Stimulated activated CD8-positive, alpha-beta memory T cell treated with anti-CD3 and anti-CD28 coated beads, Interleukin-4, amount 100 ng/mL, for 4 hours (primary cell): ENCODE measurements at places on chromosomes 12 and 14.
A peak's percentile ranks its signal among the peaks of the same experiment; 100 is the strongest.

- no peak for DNase-seq
Observed at GRCh38 chr12:49501895-49502294, 36.9 kb upstream of the KCNH3 start.

DNA sequence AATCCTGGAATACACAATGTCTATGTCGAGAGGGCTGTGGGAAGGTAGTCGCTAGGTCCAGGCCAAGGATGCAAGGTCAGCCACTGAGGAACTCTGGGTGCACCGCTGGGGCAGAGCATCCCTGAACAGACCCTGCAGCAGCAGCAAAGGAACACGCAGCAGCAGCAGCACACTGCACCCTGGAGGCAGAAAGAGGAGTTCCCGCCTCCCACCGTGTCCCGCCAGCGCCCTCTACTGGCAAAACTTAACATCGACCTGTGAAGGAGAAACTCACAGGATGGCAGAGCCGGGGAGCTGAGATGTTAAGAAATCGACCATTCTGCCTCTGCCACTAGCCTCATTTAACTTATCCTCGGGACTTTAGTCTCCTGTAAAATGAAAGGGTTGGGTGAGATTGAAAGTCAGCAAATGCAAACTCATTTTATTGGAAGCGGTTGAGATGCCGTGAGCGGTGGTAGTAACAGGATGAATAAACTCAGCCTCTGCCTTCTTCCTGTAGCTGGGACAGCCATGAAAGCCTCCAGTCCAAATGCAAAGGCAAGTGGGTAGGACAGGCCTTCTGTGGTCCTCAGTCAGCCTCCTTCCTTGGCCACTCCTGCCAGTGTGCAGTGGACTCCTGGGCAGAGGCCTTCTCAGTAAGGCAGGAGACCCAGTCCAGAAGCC lies 45.6 kb downstream of the STAB2 start:
- DNase-seq: peak; percentile 3

DNA sequence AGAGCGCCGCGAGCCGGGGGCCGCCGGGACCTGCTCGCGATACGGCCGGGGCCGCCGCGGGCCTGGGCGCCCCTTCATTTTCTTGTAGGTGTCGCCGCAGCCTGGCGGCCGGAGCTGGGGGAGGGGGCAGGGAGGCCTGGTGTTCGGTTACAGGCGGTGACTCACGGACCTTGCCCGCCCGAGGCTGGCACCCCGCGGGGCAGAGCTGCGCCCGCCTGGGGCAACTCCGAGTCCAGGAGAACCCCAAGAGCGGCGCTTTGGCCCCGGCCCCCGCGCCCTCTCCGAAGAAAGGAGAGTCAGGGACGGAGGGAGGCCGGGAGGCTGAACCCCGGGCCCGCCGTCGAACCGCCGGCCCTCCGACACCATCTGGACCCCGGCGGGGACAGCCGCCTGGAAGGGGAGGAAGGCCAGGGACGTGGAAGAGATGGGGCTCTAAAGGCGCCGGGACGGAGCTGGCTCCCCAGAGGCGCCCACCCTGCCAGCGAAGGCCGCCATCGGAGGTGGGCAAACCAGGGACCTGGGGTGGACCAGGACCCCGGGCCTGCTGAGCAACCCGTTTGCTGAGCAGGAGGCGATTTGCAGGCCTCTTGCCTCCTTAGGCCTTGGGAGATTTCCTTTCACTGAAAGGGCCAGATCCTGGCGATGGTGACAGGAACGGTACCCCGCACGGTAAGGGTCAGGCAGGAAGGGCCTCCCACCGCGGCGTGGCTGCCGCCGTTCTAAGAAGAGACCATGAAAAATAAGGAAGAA lies 843 bp upstream of the NUAK1 start:
- DNase-seq: no peak

DNA sequence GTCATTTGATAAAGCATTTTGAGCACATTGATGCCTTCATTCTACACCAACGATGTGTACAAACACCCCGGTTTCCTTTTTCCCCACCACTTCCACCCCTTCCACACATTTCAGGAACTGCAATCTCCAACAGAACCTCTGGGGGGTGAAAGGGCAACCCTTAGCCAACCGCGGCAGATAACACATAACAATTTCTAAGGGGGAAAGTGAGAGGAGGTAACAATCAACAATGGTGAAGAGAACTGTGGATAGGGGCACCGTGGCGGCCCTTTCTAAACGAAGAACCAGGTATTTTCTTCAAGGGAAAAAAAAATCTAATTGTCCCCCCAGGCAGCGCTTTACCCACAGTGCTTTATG lies 1.1 kb downstream of the KITLG start:
- DNase-seq: no peak

DNA sequence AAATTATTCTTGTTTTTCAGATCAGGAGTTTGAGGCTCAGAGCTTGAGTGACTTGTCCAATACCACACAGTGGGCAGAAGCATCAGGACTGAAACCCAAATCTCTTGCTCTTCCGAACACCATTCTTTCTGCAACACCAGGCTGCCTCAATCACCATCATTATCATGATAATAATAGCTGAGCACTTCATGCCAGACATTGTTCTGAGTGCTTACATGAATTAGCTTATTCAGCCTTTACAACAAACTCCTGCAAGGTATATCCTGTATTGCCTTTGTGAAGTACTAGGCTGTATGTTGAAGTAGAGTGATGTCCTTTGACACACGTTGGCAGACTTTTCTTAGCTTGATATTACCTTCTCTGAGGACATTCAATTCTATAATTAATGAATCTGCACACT lies 257.4 kb upstream of the ATP2B1 start:
- DNase-seq: no peak

DNA sequence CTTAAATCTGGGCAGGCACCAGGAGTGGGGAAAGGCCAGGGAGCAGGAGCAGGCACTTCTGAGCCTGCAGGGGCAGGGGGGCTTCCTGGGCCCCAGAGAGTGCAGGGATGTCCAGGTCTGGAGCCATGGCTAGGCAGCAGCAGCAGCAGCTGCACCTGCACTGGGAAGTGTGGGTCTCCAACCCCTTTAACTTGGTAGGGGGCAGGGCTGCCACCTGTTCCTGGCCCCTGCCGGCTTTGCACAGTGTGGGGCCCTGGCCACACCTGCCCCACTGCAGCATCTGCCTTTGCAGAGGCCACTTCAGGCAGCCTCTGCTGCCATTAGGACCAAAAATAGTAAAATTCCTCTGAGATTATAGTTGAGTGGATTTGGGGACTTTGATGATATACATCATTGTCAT lies 138.5 kb downstream of the SLC16A7 start:
- no peak for DNase-seq

DNA sequence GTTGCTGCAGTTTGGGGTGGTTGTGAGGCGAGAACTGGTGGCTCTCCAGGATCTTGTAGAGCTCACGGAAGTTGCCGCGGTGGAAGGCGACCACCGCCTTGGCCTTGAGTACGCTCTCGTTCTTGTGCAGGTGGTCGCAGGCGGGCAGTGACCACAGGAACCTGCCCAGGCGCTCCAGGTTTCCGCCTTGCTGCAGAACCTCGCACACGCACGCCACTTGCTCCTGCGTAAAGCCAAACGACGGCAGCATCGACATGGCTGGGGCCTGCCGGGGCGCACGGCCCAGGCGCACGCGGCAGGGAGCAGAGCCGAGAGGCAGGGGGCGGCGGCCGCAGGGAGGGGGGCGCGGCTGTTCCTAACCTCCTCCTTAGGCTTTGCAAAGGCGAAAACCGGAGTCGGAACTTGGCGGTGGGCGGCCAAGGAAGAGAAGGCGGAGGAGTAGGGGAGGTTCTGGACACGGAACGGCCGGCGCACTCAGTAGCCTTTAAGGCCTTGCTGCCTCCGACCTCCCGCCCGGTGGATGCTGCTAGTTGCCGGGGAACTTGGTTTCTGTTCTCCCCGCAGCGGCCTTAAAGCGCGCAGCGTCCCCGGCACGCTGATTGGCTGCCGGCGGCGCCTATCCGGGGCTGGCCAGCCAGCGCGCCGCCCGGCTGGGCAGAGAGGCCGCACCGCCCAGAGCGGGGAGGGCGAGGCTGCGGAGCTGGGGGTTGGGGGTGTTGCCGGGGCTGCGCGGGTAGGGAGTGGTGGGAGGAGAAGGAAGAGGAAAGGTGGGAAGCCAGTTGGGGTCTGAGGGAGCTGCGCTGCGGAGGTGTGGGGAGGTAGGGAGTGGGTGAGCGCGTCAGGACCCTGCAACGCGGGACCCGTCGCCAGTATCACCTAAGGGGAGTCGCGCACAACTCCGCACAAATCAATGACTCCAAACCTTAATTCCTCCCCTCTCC lies at the start of gene SIX1:
TSS of gene SIX1 (minus strand) at position 544 of the 941 bp plus-strand sequence. CDS start at position 256, 288 bp downstream.
- no peak for DNase-seq

- DNase-seq: no peak
Observed at GRCh38 chr12:27338473-27338872, 5.8 kb downstream of the BMAL2 start.

DNA sequence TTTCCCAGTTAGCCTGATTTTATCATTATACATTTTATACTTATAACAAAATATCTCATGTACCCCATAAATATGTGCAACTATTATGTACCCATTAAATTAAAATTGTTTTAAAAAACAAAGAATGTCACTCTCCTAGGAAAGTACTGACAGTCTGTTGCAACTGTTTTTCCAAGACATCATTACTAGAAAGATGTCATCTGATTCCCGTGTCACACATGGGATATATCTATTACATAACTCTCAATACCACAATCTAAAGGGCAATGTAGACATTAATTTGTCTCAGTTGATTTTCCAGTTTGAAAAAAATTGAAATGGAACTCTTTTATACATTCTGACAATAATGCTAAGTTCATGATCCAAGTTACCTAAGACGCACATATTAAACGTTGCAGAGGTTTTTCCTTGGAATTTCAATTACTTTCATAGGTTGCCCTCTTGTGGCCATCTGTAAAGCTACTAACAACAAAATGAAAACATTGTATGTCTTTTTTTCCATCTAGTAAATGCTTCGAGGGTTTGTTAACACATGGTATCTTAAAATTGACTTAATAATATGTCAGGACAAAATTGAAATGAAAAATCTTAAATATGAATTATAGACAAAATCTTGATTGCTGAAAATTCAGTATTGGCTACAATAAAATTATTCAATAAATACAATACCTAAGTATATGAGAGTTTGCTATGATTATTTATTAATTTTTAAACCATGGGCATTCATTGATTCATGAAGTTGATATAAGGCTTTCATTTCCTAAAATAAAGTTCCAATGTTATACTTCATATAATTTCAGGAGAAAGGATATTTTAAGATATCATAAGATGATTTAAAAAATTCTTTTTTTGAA lies 131.6 kb downstream of the PPFIA2 start:
- no peak for DNase-seq

GRCh38 chr12:83276904-83277303 lies 590.2 kb downstream of the TMTC2 start:
- no peak for DNase-seq

GRCh38 chr12:573232-573631 lies 90.0 kb downstream of the NINJ2 start:
- no peak for DNase-seq

- DNase-seq: no peak
Observed at GRCh38 chr14:97074856-97075255, 277.7 kb downstream of the VRK1 start.

DNA sequence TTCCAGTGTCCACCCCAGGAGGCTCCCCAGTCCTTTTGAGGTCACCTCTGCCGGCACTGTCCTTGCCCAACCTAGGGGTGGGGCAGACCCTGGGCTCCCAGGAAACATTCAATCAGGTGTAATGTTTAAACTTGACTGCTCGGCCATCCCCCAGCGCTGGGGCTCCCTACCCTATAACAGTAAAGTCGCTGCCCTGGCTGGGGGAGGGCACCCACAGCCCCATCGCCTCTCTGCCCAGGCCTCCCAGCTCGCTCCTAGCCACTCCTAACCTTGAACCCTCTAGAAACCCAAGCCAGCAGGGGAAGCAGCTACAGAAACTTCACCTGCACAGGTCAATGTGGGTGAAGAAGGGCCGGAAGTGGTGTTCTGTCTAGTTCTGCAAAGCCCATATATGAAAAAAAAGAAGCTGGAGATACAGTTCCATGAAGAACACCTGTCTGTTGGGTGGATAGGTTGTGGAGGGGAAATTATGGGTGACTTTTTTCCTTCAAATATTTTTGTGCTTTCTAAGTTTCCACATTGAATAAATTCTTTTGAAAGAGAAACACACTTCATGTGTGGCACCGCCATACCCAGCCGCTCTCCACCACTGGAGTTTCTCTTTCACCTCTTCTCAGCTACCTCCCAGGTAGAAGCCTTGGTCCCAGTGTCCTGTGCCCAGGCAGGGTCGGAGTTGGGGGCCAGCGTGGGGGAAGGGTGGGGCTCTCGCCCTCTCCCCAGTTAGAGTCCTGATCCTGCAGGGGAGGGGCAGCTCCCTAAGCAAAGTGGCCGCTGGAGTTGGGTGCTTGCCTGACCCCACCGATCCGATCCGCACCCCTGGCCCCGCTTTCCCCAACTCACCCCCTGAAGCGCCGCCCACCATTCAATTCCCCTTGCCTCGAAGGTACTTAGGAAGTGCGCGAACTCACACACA lies 1.1 kb downstream of the CLMN start:
- no peak for DNase-seq

- no peak for DNase-seq
Observed at GRCh38 chr12:132049876-132050275, 94.2 kb downstream of the DDX51 start.

DNA sequence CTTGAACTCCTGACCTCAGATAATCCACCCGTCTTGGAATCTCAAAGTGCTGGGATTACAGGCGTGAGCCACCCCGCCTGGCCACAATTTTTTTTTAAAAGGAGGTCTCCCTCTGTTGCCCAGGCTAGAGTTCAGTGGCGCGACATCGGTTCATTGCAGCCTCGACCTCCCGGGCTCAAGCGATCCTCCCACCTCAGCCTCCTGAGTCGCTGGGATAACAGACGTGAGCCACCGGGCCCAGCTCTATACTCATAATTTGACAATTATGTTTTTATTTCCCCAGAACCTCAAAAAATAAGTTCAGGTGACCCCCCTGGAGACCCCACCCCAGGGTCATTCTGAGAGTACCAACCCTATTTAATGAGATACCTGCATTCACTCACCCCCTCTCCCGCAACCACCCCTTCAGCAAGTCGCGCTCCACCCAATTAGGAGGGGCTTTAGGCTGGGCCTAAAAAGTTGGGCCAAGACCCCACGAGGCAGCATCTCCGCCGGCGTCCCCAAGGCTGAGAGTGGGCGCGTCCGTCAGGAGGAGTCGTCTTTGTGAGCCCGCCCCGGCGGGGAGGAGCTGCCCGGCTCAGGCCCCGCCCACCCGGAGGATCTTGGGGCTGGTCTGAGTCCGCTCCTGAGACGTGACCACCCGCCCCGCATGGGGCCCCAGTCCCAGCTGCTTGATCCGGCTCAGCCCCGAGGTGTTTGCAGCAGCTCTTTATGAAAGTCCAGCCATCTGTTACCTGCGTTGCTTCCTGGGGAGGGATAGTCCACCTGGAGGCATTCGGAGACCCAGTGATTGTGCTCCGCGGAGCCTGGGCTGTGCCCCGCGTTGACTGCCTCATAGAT lies at the start of gene ANKRD33:
TSS of gene ANKRD33 (plus strand) at position 628 of the 840 bp plus-strand sequence. CDS start at position 712, 84 bp downstream.
- no peak for DNase-seq

- no peak for DNase-seq
Observed at GRCh38 chr12:122571821-122572220, 44.8 kb downstream of the KNTC1 start.

GRCh38 chr12:122029620-122030423 lies 8.1 kb downstream of the BCL7A start:
- DNase-seq: no peak
